ENCODE measurements at places on chromosomes 3 and 15. TPM values are rescaled to one million over a fixed set of nuclear protein-coding genes. Genes with fewer than 3 reads are reported as not detected.

- DNase-seq, result no peak
Measured at GRCh38 chr15:68620721-68621527, 42.1 kb downstream of the CORO2B start.

GRCh38 chr3:127419182-127419581 is 131.3 kb upstream of the PRR20G start:
- DNase-seq, result no peak

GRCh38 chr3:100830931-100831330 is 121.6 kb downstream of the TFG start:
- DNase-seq, result no peak

- no peak for DNase-seq
Measured at GRCh38 chr3:22922317-22922716, 280.8 kb upstream of the UBE2E2 start.

GRCh38 chr15:57031082-57031481 is 112.6 kb downstream of the TCF12 start:
- no peak for DNase-seq

DNA sequence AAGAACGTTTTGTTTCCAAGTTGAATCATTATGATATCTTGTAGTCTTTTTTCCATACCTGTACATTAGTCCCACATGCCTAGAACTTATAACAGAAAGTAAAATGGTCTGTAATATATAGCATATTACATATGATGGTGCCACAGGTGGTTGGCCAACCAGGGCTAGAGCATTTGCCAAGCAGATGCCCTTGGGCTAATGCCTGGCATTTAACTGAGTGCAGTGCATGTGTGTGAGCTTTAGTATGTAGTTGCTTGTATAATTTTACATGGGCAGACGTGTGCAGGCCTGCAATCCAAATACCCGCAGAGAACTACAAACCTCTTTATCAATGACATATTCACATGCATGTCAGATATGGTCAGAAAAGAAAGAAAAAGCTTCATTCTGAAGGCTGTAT is 27.5 kb downstream of the THSD4 start:
- no peak for DNase-seq

DNA sequence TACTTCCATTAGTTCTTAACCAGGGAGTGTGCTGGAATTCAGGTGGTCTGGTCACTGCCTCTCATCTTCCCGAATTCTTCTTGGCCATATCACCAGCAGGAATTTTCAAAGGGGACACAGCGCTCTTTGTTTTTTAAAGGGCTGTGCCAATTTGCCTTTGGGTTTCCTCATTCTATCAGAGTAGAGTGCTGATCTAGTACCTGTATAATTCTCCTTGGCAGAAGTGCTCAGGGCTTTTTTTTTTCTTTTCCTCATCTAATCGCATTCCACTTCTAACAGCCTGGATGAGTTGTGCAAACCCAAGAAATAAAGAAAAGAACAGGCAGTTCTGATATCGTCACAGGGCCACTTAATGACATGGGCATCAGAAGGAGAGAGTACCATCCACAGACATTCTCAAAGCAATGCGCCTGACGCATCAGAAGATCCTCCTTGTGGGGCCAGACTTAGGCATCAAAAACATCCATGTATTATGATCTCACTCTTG is 121.0 kb downstream of the ASB7 start:
- no peak for DNase-seq

DNA sequence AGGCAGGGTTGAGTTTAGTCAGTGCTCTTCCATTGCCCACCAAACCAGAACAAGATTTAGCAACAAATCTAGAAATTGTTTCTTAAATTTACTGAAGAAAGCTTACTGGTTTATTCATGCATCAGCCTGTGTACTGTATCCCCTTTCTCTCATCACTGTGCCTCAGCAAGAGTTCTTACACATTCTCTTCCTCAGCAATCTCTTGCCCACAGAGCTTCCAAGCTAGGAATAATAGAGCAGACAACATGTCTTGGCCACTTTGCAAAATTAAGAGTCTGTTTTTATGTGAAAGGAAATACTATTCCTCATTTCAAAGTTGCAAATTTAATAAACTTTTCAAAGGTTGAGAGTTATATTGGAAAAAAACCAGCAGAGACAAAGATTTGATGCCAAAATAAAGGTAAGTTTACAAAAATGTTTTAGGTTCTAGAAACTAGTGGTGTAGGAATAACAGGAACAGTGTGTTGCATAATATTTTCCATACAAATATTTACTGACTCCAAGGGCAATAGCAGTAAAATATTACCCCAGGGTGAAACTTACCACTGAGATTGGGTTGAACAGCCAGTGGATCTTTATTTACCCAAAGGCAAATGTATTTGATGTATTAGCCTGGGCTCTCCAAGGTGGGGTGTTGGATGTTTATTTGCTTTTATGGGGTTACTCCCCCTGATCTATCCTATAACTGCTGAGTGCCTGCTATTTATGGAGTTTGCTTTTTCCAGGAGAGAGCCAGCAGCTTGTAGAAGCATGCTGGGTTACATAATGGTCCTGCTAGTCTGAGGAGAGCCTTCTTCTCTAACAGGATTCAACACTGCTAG is 276.7 kb downstream of the ADAMTSL3 start:
- DNase-seq, result no peak

- DNase-seq, result no peak
Measured at GRCh38 chr3:184642631-184643285, 69.1 kb downstream of the MAGEF1 start.

DNA sequence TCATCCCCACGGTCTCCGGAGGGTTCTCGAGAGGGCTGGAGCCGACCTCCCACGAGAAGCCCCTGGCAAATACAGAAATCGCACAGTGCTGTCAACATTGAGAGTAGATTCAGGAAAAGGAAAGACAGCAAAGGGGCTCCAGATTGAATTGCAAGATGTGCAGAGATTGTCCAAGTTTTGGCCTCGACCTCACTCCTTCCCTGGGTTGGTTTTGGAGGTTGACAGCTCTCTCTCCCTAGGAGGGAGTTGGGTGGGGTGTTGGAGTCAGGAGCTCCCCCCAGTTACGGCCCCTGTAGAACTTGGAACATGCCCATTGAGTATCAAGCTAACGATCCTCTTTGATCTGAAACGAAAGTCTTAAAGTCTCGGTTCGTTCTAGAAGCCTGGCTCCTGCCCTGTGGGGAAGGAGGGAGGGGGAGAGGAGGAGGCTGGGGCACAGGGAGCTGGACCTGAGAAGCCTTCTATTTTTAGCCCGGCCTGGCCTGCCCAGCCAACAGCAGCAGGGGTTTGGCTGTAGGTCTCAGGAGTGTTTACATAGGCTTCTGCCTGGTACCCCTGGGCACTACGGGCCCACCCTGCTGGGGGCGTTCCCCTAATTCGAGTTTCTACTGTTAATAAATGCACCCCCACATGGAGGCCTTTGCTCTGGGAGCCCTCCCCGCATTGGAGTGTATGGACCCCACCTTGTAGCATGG is 672 bp upstream of the KY start:
- no peak for DNase-seq

DNA sequence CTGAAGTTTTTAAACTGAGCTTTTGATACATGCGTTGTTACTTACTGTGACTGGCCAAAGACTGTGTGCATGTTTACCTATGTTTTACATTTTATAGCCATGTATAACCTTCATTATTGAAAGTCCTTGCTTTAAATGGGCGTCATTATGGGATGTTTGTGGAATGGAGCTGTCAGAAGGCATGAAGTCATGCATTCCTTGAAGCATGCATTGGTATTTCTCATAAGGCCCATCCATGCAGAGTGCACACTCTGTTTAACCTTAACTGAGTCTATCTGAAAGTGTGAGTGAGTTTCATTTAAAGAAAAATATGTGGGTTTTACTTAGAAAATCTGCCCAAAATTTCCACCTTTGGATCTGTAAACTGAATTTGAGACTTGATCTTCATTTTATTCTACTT is 51.1 kb downstream of the PSMD6 start:
- no peak for DNase-seq

DNA sequence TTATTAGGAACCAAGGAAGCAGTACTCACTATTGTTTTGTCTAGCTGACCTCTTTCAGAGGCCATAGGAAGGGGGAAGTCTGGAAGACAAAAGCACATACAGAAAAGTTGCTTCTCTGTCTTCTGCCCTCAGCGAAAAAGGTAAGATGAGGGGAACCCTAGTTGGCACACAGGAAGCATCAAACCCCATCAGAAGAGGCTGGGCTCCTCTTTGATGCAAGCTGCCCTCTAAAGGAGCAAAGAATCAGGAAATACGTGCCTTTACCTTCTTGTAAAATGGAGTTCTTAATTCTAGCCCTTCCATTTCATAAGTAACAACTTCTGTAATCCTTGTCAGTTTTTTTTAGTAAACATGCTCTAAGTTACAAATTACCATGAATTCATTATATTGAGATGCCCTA is 12.5 kb downstream of the SPINK8 start:
- no peak for DNase-seq

DNA sequence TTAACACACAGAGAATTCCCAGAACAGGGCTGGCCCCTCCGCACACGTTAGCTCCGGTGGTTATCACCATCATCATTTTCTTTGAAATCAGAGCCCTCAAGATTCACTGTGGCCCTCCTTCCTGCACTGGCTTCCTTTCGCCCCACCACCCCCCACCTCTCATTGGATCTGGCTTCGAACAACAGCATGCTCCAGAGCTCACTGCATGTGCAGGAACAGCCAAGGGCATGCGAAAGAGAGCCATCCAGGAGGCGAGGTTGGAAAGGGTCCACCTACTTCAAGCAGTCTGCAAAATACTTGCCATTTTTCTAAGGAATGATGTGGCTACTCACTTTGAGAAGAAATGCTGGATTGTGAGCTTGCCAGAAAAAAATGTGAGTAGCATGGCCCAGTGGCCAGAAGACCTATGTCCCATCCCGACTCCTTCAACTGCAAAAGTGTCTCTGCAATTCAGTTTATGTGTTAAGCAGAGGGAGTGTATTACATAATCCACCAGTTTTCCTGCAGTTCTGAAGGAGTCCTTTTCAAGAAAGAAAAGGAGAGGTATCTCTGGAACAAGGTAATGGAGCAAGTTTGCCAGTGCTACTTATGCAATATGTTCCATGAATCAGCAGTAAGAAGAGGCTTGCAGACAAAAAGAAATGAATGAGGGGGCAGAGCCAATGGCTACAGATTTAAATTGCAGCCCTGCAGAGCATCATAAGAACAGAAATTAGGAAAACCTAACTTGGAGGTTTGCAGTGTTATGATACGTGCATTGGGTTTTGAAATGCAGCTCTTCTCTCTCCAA is 92.8 kb downstream of the OCA2 start:
- DNase-seq, result no peak

- no peak for DNase-seq
Measured at GRCh38 chr3:189689625-189690024, 58.4 kb downstream of the TP63 start.

DNA sequence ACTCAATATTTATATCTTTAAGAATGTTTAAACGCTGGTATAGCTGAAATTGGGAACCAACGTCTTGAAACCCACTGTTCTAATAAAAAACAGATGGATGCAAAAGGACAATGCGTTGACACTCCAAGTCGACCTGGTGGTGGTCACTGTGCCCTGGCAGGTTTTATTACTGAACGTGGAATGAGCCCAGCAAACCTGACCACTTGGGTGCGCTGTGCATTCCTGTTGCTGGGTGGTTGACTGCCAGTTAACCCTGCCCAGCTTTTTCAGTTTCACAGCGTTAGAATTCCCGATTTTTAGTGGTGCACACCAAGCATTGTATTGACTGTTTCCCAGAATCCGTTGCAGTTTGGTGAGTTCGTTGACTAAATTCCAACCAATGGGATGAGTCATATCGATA is 384.4 kb downstream of the OCA2 start:
- no peak for DNase-seq

- no peak for DNase-seq
Measured at GRCh38 chr3:54891540-54891897, 36.3 kb downstream of the LRTM1 start.

GRCh38 chr3:186569779-186570095 is 783 bp upstream of the DNAJB11 start:
- DNase-seq, result no peak

DNA sequence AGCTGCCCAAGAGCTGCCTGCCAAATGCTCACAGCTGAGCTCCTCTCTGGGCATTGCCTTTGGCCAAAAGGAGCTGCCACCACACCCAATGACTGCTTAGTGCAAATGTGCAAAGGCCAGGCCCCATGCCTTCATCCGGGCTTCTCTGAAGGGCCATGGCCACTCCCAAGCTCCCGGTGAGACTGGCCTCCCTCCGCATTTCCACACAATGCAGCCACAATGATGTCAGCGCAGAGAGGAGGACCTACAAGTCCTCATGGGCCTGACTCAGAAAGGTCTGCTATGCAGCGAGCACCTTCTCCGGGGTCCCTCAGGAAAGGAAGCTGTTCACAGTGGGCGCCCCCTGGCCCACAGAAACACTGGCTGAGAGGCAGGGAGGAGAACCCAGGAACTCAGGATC is 12.7 kb downstream of the OXTR start:
- DNase-seq, result no peak

DNA sequence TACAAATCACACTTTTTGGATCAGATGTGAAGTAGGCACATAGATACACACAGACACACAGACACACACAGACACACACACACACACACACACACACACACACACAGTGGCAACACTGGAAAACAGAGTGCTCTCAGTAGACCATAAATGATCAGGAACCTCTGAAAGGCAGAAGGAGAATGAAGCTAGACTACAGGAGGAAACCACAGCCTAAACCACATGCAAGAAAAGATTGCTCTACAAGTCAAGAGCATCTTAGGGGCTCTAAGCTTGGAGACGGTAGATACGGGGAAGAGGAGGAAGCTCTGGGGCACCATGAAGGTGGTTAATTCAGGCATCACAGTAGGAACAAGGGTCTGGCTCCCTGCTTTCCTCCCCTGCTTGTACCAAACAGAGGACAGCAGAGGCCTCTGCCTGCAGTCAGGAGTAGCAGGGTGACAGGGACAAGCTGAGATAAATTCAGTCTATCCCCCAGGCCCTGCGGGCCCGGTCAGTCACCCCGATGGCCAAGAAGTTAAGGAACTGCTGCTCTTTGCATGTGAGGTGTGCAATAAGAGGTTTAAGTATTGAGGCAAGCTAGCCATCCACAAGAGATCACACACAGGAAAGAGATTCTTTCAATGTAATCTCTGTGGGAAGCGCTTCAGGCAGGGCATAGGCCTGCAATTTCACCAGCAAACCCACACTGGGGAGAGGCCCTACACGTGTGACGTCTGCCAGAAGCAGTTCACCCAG is 23.5 kb upstream of the ARPIN start:
- no peak for DNase-seq

- DNase-seq, result no peak
Measured at GRCh38 chr3:37574177-37574943, 287.3 kb upstream of the CTDSPL start.

DNA sequence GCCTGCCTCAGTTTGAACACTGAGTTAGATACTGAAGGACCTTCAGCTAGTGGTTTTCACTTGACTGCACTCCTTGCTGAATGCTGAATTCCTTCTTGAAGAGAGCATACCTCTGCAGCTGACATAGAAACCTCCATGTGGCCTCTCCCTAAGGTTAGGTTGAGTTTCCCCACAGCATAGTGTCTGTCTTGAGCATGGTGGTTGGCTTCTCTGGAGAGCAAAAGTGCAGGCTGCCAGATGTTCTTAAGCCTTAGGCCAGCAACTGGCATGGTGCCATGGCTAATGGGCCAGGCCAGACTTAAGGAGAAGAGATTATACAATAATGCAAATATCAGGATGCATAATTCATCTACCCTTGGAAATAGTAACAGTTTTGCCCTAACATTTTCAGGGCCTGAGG is 545.6 kb upstream of the ZNF385D start:
- DNase-seq, result no peak

The EOMES gene
- 32.2 TPM for total RNA-seq

The ACY1 gene
- total RNA-seq, result 19.5 TPM

The COL6A6 gene
- not detected for total RNA-seq

The MCCC1 gene
- total RNA-seq, result 23.0 TPM

All from natural killer cell (primary cell).